ENCODE measurements at places on chromosomes 3 and 15.

DNA sequence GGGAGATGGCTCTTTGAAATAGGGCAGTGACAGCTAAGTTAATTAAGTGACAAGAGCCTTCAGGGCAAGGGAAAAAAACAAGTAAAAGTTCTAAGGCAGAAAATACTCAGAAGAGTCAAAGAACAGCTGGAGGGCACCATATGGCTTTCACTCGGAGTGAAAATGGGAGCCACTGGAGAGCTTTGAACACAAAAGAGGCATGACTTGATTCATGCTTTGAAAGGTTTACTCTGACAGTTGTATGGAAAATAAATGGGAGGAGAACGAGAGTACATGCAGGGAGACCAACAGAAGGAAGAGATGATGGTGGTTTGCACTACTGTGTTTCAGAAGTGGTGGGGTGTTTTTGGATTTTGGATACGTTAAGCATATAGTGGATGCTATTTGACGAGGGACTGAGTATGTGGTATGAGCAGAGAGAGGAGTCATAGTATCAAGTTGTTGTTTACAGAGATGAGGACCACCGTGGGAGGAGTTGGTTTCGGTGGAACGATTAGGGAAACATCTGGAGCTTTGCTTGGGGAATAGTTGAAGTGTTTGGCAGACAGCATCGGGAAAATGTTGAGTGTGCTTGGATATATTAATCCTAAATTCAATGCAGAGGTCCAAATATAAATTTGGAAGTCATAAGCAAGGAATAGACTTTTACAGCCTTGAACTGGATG is 411.5 kb downstream of the GABRG3 start:
- DNase-seq = no peak

DNA sequence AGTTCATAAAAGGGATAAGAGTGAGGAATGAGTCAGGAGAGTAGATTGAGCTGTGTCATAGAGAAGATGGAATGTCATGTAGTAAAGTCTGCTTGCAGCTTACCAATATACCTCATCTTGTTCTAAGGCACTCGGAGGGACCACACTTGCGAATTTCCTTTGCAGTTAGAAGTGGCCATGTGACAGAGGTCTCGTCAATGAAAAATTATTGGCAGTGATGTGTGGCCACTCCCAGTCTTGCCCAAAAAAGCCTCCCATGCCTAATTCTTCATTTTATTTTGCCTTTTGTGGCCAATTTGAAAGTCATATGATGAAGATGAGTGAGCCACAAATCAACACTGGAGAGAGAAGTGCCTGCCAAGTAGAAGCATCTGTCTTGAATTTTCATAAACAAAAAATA is 465.6 kb upstream of the ZNF385D start:
- no peak for DNase-seq

DNA sequence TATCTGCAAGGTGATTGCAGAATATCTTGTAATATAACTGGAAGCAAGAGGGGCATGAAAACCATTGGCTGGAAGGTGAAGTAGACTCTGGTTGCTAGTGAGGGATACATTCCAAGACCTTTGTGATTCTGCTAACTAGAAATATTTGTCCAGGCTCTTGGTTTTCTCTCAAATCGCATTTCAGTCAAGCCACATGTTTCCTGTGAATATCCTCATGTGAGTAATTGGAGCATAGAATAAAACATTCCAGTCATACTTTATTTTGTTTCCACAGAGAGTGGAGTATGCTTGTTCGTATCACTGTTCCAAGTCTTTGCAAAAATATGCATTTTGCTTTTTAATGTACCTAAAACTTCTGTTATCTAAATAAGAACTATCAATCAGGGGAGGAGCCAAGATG is 850.0 kb downstream of the EPHA3 start:
- DNase-seq = no peak

GRCh38 chr3:13081603-13082360 is 8.6 kb upstream of the IQSEC1 start:
- no peak for DNase-seq

DNA sequence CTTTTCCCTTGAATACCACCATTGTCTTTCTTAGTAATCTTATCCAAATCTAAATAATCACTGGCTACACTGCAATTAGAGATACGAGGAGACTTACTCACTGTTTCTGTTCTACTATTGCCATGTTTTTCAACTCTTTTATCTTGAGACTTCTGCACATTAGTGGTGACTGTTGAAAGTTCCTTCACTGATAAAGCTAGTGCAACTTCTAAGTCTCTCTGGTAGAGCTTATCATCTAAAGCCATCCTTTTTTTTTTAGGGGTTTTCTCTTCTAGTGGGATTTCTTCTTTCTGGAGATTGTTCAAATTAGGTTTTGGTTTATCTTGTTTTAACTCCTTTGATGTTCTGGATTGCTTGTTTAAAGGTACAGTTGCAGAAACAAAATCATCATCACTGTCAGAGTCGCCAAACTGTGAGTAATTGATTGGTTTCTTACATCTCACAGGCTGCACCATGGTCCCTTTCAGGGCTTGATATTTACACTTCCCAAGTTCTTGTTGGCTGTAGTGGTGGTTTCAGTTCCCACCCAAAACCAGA is 37.7 kb downstream of the NCK1 start:
- no peak for DNase-seq

GRCh38 chr3:30355622-30356021 is 250.8 kb upstream of the TGFBR2 start:
- DNase-seq = peak; percentile 48

DNA sequence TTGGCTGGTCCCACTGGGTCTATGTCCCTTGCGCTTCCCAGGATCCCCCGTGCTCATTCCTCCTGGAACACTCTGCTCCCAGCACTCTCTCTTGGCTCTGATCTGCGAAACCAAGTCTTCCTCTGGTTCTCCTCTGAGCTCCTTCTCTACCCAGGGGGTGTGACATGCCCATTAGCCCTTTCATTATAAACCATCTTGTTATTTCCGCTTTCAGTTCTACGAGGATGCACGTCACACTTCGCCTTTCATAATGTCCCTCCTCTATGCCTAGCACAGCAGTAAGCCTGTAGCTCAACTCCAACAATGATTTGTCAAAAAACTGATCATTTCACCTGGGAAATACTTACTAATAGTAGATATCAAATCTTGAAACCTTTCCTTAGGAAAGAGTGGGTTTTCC is 52.0 kb upstream of the RAD18 start:
- no peak for DNase-seq

GRCh38 chr3:119598410-119599098 is 869 bp downstream of the PLA1A start:
- no peak for DNase-seq

DNA sequence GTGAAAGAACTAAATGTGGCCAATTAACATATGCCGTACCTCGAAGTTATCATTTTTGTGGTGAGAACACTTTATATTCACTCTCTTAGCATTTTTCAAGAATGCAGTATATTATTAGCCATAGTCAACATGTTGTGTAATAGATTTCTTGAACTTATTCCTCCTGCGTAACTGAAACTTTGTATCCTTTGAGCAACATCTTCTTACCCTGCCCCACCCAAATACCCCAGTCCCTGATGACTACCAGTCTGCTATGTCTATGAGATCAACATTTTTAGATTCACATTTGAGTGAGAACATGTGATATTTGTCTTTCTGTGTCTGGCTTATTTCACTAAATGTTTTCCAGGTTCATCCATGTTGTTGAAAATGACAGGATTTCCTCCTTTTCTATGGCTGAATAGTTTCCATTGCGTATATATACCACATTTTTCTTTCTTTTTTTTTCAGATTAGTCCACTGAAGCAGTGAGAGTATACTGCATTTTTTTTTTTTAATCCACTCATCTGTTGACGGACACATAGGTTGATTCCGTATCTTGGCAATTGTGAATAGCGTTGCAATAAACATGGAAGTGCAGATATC is 12.7 kb upstream of the KBTBD8 start:
- DNase-seq = peak; percentile 14

DNA sequence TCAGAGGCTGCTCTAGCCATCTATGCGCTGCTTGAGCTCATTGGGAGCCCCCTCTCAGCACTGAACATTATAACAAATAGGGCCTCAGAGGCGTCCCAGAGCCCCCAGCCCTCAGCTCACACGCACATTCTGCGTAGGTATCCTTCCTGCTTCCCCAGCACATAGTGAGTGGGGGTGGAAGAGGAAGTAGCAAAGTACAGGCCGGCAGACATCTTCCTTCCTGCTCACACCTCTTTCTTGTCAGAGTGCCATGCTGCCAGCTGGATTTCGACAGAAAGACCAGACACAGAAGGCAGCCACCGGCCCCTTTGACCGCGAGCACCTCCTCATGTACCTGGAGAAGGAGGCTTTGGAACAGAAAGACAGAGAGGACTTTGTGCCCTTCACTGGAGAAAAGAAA is 16.6 kb downstream of the TMOD2 start:
- DNase-seq = no peak

DNA sequence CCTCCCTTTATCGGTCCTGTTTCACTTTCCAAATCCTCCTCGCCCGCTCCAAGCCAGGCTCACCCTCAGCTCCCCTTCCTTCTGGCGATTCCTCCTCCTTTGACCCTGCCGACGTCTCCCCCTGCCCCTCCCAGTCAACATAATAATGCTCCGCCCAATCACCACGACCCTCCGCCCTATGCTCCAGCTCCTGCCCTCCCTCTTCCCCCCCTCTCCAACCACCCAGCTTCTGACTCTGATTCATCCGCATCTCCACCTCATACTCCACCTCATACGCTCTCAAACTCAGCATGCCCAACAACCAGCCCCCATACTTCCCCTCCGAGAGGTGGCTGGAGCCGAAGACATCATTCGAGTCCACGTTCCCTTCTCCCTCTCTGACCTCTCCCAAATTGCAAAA is 7.1 kb upstream of the AADAC start:
- no peak for DNase-seq

DNA sequence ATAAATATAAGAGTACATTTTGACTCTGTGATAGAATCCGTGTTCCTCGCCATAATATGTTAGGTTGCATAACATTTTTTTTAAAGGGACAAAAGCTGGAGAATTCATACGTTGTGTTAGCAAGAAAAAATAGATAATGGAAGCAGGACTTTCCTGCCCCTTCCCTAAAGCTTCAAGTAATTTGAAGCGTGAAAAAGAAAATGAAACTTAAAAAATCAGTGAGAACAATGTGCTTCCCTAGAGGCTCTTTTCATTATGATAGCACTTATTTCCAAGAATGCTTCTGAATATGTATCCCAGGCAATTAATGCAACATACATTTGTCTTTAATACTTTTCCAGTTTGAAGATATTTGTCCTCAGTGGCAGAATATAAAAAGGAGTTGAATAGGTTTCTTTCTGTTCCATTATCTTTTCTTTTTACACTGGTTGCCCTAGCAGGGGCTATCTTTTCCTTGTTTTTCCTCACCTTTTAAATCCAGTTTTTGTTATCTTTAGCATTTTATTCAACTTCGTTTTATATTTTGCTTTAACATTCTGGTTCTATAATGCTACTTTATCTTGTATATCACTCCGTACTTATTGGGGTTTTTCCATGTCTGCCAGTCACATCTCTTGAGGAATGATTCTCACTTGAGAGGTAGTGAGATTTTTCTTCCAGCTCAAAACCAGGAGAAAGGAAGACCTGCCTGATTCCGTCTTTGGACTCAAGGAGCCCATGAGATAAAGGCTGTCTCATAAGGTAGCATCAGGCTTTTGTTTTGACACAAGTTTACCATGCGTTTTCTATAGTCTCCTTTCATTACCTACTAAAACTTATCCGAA is 113.8 kb downstream of the MBNL1 start:
- DNase-seq = no peak

- no peak for DNase-seq
Observed at GRCh38 chr3:195040094-195040493, 230.9 kb downstream of the XXYLT1 start.

DNA sequence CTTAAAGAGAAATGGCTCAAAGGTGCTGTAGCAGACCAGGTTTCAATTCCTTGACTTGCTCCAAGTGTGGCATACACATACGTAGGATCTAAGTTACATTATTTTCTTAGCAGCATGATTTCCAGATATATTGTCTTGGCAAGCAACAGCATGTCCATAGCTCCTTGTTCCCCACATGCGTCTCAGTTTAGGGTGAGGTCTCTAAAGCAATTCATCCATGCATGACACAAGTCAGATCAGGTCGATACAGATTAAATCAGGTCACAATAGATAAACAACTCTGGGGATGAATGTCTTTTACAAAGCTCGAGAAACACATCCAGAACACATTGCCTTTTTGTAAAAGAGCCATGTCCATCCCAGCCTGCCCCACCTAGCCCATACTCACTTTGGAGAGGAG is 108.9 kb upstream of the ABHD17C start:
- no peak for DNase-seq

- no peak for DNase-seq
Observed at GRCh38 chr15:43922021-43922420, 95.2 kb downstream of the WDR76 start.

GRCh38 chr3:176074096-176074495 is 1123.2 kb downstream of the TBL1XR1 start:
- no peak for DNase-seq

DNA sequence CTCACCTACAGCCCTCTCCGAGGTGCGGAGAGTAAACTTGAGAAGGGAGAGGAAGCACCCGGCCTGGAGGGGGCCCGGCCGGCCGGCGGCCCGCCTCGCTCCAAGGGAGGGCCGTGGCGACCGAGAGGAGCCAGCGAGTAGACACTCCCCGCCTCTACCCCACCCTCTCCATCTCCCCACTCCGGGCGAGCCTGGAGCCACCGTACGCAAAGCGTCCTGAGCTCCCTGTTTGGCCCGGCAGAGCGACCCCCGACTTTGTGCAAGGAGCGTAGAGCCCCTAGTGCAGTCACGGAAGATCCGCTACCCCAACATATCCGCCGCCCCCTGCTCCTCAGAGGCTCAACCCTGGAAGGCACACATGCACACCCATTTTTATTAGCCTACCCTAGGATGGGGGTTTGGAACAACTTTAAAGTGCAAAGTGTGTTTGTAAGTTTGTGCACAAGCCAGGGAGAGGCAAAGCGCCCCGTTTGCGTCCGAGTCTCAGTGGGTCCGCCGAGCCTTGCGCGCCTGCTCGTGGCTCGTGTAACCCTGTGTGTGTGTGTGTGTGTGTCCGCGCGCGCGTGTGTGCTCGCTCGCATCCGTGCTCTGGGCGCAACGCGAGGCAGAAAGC is 508 bp upstream of the SMAD6 start:
- DNase-seq = no peak

DNA sequence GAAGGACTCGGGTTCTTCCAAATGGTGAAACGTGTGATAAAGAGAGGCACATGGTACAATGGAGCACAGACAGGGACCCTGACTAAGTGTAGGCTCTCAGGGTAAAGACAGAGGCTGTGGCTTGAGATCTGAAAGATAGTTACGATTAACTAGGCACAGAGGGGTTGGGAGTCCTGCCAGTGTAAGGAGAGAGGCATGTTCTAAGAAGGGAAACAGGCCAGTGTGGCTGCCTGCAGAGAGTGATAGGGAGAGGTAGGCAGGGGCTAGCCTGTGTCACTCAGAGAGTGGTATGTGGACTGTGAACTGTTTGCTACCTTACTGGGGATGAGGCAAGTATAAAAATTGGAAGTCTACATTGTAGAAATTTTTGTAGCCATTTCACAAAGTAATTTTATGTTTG is 109.5 kb downstream of the PEX5L start:
- DNase-seq = no peak

- DNase-seq = no peak
Observed at GRCh38 chr3:25259871-25260270, 168.2 kb upstream of the RARB start.

GRCh38 chr3:56758539-56758981 is 43.2 kb downstream of the ARHGEF3 start:
- DNase-seq = peak; percentile 95

- DNase-seq = peak; percentile 40
Observed at GRCh38 chr15:52013151-52013791, 5.7 kb upstream of the MAPK6 start.

- no peak for DNase-seq
Observed at GRCh38 chr3:4850928-4851265, 128.3 kb upstream of the BHLHE40 start.

GRCh38 chr15:88060383-88060782 is 196.2 kb downstream of the NTRK3 start:
- DNase-seq = no peak

GRCh38 chr3:12125772-12126171 is 32.9 kb downstream of the TIMP4 start:
- no peak for DNase-seq

Data from AG10803 (cell line).